ENCODE measurements at places on chromosomes 11 and 22.

GRCh38 chr11:75896843-75897419 is 81.9 kb downstream of the UVRAG start:
- peak; percentile 59 for DNase-seq

GRCh38 chr11:129896062-129896461 is 684 bp upstream of the NFRKB start:
- DNase-seq: no peak

- no peak for DNase-seq
Observed at GRCh38 chr11:115297330-115297729, 206.9 kb downstream of the CADM1 start.

GRCh38 chr11:83543706-83544439 is 257.7 kb upstream of the CCDC90B start:
- DNase-seq: no peak

- no peak for DNase-seq
Observed at GRCh38 chr11:90423378-90423777, 200.5 kb upstream of the CHORDC1 start.

GRCh38 chr22:31046539-31047226 is 34.4 kb upstream of the SMTN start:
- no peak for DNase-seq

DNA sequence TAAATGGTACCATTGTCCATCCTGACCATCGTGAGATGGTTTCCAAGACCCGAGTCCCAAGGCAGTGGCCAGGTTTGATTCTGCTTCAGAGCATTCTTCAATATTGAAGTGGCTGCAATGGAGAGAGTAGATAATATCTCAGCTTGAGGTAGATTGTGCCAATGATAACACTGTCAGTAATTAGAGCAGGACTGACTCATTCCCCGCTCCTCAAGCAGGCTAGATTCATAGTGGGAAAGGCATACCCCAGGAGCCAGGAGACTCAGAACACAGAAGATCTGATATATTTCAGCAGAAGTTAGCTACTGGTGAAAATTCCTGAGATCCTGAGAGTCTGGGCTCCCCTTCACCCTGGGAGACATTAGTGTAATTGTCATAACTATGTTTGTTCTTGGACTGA is 55.6 kb upstream of the LARGE1 start:
- no peak for DNase-seq

DNA sequence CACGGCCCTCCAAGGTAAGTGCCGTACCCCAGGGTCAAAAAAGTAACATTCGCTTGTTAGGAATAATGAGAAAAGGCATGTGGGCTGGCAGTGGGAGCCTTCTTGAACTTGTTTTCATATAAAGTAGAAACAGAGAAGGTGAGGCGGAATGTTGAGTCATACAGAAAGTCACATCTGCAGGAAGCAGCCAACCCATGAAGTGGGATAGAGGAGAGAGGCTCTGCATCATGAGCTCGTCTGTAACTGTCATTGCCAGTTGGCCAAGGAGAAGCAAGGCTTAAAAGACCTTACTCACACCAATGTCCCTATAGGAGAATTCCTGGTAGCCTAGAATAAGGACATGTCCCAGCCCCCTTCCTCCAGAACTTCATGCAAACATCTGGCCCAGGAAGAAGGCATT is 253.3 kb downstream of the BUD13 start:
- DNase-seq: no peak

- DNase-seq: no peak
Observed at GRCh38 chr11:115188898-115189278, 315.3 kb downstream of the CADM1 start.

DNA sequence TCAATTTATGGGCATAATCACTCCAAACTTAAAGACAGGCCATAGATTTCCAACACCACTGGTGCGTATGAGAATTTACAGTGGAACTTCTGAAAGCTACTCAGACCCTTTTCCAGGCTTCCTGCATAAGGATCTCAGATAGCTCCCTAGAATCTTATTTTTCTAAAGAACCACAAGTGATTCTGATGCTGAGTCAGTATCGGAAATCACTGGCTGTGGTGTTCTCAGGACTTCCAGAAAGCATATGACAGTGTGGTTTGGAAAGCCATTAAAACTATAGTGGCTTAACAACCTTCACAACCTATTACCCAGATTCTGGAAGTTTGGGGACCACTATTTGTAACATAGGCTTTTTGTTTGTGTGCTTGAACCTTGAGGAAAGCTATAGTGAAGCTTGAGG is 756.0 kb downstream of the DLG2 start:
- no peak for DNase-seq

- no peak for DNase-seq
Observed at GRCh38 chr22:24418786-24419474, 8.5 kb upstream of the ADORA2A start.

DNA sequence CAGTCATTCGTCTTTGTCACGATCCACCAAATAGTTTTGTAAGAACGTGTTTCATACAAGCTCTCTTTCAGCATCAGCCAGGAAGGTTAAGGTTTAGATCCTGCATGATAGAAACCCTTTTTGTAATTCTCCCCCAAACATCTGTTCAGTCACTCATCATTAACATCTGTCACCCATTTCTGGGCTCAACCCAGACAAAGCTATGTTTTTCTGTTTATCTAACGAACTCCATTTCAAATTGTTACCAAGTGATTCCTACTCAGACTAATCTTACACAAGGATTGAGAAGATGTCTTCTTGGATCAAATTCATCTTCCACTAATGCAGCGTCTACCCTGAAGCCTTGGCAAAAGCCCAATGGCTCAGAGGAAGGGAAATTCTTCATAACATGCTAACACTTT is 58.8 kb downstream of the FZD4 start:
- no peak for DNase-seq

DNA sequence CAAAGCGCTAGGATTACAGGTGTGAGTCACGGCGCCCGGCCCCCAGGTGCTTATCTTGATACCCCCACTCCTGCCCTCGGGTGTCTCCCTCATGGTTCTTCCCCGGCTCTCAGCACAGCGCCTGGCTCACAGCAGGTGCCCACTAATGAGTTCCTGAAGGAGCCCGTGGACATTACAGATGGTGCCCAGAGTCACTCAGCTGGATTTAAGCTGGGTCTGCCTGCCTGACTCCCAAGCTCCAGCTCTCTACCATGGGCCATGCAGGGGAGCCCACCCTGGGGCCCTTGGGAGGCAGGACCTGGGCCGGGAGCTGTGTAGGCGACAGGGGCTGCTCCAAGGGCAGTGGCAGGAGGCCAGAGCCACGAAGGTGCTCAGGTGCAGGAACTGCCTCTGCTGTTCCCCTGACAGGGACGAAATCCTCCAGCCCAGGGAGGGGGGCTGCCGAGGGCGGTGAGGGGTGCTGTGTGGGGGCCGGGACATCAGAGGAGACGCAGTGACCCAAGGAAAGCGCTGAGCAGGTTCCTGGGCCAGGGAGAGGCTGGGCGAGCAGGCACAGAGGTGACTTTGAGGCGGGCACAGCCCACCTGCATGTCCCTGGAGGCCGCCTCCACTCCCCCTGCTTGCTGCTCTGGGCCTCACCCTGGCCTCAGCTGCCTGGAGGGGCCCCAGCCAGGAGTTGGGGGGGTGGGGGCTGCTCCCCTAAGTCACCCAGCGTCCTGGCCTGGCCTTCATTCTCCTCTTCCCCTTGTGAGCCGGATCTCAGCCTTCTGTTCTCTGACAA is 14.6 kb upstream of the FLRT1 start:
- no peak for DNase-seq

DNA sequence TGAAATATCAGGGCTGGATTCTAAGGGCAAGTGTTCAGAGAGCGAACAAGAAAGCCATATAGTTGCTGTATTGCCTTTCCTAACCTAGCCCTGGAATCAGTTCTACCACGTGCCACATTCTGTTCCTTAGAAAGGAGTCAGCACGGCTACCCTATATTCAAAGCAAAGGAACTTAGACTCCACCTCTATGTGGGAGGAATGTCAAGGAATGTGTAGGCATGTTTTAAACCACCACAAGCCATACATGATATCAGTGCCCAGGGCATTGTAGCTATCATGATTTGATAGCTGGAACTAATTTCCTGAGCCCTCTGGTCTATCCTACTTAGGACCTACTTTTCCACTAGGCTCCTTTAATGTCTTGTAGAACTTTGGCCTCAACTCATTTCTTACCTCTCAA is 2.5 kb upstream of the EIF4ENIF1 start:
- no peak for DNase-seq

- no peak for DNase-seq
Observed at GRCh38 chr22:47144076-47144765, 381.8 kb downstream of the TBC1D22A start.

DNA sequence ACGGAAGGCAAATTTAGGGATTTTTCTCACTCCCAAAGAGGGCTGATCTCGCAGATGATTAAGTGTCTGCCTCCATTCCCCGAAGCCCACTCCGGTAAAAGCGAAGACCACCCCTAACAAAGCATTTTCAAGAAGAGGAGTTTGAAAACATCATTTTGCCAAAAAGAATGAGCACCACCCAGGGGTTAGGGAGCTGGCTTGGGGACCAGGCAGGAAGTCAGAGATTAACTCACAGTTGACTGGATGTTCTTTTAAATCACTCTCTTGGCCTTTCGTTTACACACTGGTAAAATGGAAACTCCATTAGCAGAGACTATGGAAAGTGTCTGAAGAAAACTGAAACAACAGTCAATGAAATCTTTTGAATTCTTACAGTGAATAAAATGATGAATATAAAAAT is 7.9 kb upstream of the TRIM44 start:
- no peak for DNase-seq

DNA sequence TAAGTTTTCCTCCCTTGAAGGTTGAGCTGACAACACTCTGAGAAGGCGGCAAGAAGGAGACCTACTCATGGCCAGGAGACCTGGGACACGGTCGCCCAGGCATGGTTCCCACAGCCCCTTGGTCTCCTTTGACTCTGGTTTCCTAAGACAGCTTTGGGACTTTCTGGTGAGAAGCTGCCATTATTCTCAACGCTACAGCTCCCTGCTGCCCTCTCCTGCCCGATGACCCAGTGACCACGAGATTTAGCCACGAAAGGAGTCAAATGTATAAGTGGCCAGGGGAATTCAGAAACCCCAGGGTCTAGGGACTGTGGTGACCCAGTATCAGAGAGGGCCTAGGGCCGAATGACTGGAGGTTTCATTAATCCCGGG is 699 bp upstream of the SDF2L1 start:
- peak; percentile 29 for DNase-seq

GRCh38 chr22:35735542-35735941 is 17.9 kb downstream of the APOL5 start:
- no peak for DNase-seq

DNA sequence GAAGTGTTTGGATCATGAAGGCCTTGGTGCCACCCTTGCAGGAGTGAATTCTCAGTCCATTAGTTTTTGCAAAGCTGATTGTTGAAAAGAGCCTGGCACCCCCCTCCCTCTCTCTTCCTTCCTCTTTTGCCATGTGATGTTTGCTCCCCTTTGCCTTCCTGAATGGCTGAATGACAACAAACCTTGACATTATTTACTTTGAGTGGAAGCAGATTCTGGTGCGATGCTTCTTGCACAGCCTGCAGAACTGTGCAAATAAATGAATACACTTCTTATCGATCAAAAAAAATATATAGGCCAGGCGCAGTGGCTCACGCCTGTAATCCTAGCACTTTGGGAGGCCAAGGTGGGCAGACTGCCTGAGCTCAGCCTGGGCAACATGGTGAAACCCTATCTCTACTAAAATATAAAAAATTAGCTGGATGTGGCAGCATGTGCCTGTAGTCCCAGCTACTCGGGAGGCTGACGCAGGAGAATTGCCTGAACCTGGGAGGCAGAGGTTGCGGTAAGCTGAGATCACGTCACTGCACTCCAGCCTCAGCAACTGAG is 2.0 kb upstream of the NARS2 start:
- peak; percentile 14 for DNase-seq

DNA sequence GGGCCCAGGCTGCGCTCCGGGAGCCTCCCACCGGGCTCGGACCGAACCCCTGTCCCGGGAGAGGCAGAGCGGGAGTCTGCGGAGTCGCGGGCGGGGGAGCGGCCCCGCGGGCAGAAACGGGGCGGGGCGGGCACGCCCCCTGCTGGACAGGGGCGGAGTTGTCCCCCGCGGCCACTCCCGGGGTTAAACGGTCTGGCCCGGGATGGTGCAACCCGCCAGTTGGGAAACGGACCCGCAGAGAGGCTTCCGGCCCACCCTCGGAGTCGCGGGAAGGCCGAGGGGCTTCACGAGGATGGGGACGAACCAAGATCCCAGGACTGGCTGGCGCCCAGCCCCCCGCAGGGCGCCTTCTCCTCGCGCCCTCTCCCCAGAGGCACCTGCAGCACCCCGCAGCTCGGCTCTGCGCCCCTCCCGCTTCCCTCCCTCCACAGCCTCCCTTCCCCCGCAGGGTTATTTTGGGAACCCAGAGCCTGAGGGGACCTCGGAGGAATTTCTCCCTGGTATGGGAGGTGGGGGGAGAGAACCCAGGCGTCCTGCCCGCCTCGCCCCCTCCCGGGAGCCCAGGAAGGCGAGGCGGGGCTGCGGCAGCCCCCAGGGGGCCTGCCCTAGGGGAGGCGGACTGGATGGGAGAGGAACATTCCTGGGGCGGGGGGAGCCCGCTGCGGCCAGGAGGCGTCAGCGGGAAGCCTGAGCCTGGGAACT is 902 bp downstream of the RASGRP2 start:
- peak; percentile 52 for DNase-seq

DNA sequence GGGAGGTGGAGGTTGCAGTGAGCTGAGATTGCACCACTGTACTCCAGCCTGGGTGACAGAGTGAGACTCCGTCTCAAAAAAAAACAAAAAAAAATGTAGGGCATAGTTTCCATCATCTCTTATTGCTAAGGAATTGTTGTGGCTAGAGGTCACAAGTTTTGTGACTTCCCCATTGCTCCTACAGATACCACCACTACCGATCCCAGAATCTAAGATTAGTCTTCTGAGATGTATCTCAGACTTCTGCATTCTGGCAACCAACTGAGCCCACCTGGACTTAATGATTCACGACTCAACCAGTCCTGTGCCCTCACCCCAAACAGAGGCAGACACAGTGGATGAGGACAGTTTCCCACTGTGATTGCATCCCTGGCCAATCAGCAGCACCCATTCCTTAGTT is 148.9 kb downstream of the NECTIN1 start:
- no peak for DNase-seq

GRCh38 chr11:104183593-104183992 is 19.6 kb upstream of the PDGFD start:
- DNase-seq: no peak

DNA sequence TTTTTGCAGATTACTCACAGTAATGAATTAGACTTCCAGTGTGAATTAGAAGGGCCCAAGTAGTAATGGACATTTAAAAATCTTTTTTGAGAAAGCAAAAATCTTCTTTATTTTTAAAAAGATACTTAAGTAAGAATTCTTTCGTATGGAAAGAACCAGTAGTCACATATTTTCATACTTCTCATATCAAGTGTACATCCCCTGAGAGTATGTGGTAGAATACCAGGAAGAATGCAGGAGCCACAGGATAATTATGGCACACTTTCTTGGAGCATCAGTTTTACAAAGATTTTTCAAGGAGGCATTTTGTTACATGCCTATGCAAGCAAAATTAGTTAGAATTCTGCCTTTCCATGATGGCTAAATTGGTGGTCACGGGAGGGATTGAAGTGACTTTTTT is 28.1 kb downstream of the POLD3 start:
- no peak for DNase-seq

- DNase-seq: no peak
Observed at GRCh38 chr22:36797374-36797773, 19.5 kb downstream of the PVALB start.

GRCh38 chr11:64619196-64619595 is 28.2 kb downstream of the SLC22A12 start:
- no peak for DNase-seq

GRCh38 chr11:116930177-116930576 is 92.8 kb upstream of the APOA1 start:
- DNase-seq: no peak

GRCh38 chr11:35618497-35619115 is 346 bp downstream of the FJX1 start:
- no peak for DNase-seq

Measured in AML-193 (cell line).